ENCODE measurements at places on chromosomes 6 and 20.

DNA sequence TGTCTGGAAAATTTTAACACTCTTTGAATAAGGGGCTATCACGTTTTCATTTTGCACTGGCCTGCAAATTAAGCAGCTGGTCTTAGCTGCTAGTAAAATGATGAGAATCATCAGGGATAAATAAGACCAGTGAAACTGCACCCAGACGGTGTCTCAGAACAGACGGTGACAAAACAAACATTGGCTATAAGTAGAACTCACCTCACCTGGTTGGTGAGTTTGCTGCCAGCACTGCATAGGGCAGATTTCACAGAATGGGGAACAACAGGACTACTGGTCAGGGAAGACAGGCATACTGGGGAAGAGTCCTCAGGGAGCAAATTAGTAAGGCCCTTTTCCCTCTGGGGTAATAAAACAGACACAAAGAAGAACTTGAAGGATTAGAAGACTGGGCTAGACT lies 175.9 kb upstream of the CITED2 start:
- H3K36me3 ChIP-seq: no peaks in the 10 kb centered on the region
- H3K27ac ChIP-seq: no peak overlapping the region
- no peak for DNase-seq

DNA sequence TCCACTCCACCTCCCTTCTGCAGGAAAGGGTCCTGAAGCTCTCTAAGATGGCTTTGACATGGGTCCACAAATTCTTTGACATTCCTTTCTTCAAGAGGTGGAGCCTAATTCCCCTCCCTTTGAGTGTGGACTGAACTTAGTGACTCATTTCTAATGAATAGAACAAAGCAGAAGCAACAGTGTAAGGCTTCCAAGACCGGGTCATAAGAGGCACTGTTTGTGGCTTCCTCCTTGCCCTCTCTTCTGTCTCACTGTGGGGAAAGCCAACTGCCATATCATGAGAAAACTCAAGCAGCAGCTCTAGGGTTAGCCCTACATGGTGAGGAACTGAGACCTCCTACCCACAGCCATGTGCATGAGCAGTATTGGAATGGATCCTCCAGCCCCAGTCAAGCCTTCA lies 5.9 kb upstream of the CDK5RAP1 start:
- no peaks in the 10 kb centered on the region for H3K27me3 ChIP-seq
- no peak for DNase-seq
- peaks cover 14% of the 10 kb centered on the region for H3K4me1 ChIP-seq
- H3K4me3 ChIP-seq: no peak overlapping the region
- H3K27ac ChIP-seq: no peak overlapping the region

DNA sequence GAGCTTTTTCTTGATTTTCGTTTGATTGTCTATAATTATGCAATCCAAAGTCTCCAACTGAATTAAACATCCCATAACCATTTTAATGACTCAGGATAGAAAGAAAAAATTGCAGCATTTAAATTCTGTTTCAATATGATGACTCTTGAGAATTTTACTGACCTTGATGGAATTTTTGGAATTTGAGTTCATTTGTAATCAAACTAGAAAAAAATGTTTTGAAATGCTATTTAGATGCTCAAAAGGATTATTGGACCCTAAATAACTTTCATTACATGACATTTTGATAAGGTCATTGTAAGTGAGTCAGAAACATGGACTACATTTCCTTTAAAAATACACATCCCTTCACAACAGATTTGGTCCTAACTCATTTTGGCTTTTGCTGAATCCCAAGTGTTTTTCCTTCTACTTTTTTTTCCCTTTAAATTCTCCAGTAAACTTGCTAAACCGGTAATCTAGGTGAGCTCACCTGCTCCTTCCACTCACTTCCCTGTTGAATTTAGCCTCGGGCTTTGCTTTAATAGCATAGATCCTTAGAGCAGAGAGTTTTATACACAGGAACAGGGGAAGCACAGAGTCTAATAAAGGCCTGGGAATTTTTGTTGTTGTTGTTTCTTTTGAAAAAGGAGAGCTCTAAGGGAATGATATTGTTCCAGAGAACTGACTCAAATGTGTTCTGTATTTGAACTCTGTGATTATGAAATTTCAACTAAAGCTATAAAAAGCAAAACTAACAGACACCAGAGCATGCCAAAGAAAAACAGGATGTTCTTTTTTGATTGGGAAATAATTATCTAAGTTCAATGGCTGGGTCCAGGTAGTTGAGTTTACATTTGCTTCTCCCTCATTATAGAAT lies 1088.2 kb upstream of the CITED2 start:
- no peak overlapping the region for H3K4me3 ChIP-seq
- H3K36me3 ChIP-seq: no peaks in the 10 kb centered on the region
- peak overlapping the region; percentile 47 for H3K27ac ChIP-seq
- DNase-seq: peak; percentile 75
- H3K27me3 ChIP-seq: no peaks in the 10 kb centered on the region

GRCh38 chr6:154582696-154583095 lies 72.2 kb upstream of the CNKSR3 start:
- no peaks in the 10 kb centered on the region for H3K27me3 ChIP-seq
- no peaks in the 10 kb centered on the region for H3K4me1 ChIP-seq
- H3K36me3 ChIP-seq: no peaks in the 10 kb centered on the region
- DNase-seq: no peak
- no peak overlapping the region for H3K4me3 ChIP-seq
- H3K27ac ChIP-seq: no peak overlapping the region

DNA sequence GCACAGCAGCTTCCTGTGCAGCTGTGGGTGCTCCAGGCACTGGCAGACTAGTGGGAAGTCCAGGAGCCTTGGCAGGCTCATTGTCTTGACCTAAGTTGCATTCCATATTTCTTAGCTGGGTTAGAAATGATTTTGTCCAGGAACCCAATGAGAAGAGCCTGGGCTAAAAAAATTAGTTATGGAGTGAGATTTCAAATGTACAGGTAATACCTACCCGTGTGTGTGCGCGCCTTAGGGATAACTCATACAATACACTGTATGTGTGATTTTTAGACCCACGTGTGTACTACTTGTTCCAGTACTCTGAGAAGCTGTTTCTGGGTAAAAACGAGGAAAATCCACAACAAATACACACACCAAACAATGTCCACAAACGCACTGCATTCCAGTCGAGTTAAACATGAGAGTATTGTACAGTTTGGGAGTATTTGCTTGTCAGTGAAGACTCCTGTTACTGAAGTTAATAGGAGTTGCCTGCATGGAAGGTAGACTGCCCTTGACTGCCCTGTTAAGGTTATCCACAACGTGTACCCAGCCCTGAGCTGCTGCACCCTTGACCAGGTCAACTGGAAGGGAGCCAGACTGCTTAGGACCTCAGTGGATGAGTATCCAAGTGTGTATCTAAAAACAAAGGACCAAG lies 1.4 kb downstream of the PAQR8 start:
- peaks cover 16% of the 10 kb centered on the region for H3K4me1 ChIP-seq
- no peaks in the 10 kb centered on the region for H3K36me3 ChIP-seq
- H3K4me3 ChIP-seq: peak overlapping the region; percentile 96
- peak overlapping the region; percentile 77 for H3K27ac ChIP-seq

GRCh38 chr20:10711903-10712451 lies 38.2 kb upstream of the JAG1 start:
- H3K4me3 ChIP-seq: no peak overlapping the region
- H3K27ac ChIP-seq: no peak overlapping the region
- no peaks in the 10 kb centered on the region for H3K36me3 ChIP-seq

- no peak overlapping the region for H3K27ac ChIP-seq
- H3K4me3 ChIP-seq: no peak overlapping the region
- H3K27me3 ChIP-seq: no peaks in the 10 kb centered on the region
- H3K4me1 ChIP-seq: no peaks in the 10 kb centered on the region
Measured at GRCh38 chr6:39239527-39240154, 10.4 kb upstream of the KCNK5 start.

DNA sequence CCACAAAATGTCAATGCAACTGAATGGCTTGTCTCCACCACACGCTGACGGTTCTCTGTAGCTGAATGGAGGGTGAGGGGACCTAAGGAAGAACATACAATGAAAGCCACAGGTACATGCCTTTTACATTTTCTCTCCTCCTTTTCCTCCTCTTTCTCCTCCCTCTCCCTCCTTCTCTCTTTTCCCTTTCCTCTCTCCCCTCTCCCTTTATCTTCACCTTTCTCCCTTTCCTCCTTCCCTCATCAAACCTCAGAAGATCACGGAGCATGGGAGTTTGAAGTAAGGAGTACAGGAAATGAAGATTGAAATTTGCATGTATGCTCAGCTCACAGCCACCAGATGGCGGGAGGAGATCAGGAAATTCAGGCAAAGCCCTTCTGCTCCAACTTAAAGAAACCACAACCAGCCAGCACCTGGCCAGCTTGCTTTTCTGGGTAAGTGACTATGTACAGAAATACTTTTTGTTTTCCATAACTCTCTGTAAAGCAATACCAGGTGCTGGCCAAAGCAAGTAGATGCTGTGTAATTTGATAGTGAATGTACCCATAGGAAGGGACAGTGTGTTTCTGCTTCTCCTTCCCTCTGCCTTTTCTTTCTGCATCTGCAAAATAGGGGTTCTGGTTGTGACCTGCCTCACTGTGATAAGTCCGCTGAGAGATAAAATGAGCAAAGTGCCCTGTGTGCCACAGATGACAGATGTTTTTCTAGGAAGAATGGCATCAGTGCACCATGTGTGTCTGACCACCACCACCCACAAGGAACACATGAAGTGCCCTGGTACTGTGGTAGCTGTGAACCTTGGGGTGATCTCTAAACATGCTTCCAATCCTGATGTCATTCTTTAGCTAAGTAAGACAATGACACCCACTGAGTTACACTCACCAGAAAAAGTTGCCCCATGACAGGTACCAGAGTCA lies 18.6 kb upstream of the FOXO3 start:
- H3K4me1 ChIP-seq: peaks cover 6% of the 10 kb centered on the region
- H3K4me3 ChIP-seq: no peak overlapping the region
- H3K36me3 ChIP-seq: no peaks in the 10 kb centered on the region
- no peaks in the 10 kb centered on the region for H3K27me3 ChIP-seq

DNA sequence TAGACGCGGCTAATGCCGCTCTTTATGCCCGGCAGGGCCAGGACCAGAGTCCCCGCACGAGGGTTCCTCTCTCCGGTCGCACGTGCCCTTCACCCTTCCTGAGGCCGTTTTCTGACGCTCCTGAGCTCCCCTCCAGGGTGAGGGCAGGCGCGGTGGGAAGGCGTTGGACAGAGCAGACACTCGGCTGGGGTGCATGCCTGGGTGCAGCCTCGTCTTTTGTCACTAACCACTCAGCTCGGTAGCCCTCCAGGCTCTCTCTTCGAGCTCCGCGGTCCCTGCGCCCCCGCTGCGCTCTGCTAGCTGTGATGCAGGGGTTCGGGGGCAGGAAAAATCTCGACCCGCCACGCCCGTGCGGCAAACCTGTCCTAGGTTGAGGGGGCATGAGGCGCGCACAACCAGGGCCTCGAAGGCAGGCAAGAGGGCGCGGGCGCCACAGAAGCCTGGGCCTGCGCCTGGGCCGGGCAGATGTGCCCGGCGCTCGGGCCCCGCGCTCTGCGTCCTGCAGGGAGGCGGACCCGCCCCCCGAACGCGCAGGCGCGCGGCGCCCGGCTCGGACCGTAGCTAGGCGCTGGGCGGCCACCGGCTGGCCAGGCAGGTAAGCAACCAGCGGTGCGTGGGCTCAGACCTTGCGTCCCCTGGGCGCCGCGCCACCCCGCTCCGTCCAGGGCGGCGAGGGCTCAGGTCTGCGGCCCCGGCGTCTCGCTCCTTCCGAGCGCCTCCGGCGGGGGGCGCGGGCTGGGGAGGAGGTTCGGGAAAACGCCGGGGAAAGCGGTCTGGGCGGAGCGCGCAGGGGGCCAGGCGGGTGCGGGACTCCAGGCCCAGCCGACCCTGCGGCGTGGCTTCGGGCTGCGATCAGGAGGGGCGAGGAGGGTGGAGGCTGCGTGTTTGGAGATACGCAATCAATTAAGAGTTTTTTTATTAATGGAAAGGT lies at the start of gene L3MBTL1:
Gene L3MBTL1 (plus strand): TSS at position 548 of the 931 bp plus-strand sequence. CDS start 5,807 bp downstream, outside the sequence.
- no peaks in the 10 kb centered on the region for H3K27me3 ChIP-seq
- H3K4me3 ChIP-seq: peak within 1 kb of the TSS; percentile 76
- no peaks in the 10 kb centered on the region for H3K36me3 ChIP-seq
- H3K27ac ChIP-seq: no peak within 1 kb of the TSS
- no peaks in the 10 kb centered on the region for H3K4me1 ChIP-seq

DNA sequence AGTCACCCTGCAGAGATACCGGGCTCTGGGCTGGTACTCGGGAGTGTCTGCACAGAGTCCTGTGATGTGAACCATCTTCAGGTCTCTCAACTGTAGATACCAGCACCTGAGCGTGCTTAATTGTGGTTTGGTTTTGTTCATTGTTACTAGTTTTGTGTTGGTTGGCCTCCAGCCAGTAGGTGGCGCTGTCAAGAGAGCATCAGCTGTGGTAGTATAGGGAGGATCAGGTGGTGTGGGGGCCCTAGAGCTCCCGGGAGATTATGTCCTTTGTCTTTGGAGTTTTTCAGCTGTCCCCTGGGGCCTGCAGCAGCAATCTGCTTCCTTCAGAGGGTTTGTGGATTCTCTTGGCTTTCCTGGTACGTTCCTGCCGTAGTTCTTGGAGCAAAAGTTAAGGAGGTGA lies 67.9 kb downstream of the CDYL start:
- no peaks in the 10 kb centered on the region for H3K27me3 ChIP-seq
- H3K36me3 ChIP-seq: peaks cover 5% of the 10 kb centered on the region
- DNase-seq: no peak
- H3K4me3 ChIP-seq: no peak overlapping the region
- no peak overlapping the region for H3K27ac ChIP-seq
- H3K4me1 ChIP-seq: no peaks in the 10 kb centered on the region

- H3K27ac ChIP-seq: peak overlapping the region; percentile 35
- H3K27me3 ChIP-seq: no peaks in the 10 kb centered on the region
- H3K4me1 ChIP-seq: peaks cover 27% of the 10 kb centered on the region
Measured at GRCh38 chr20:50243610-50244351, 53.2 kb downstream of the CEBPB start.

DNA sequence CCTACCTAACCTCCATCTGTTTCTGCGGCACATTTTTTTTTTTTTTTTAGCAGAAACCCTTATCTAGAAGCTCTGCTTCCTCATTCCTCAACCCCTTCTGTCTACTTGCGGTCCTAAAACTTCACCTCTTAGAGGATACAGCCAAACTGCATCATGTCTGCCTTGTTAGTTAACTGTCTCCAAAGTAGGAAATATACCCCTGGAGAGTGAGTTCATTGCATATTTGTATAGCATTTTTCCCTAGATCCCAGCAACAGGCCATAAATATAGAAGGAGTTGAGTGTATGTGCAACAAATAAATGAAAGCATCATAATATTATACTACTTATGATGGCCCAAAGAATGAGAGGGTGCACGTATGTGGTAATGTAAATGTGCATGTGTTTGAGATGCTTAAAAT lies 1288.6 kb upstream of the GJE1 start:
- no peak for DNase-seq
- H3K4me3 ChIP-seq: no peak overlapping the region
- no peaks in the 10 kb centered on the region for H3K27me3 ChIP-seq
- peaks cover 5% of the 10 kb centered on the region for H3K36me3 ChIP-seq
- peaks cover 13% of the 10 kb centered on the region for H3K4me1 ChIP-seq

Measured in MCF 10A (cell line).